Chondrocyte (in vitro differentiated cells): ENCODE measurements at places on chromosomes 12 and 14.

DNA sequence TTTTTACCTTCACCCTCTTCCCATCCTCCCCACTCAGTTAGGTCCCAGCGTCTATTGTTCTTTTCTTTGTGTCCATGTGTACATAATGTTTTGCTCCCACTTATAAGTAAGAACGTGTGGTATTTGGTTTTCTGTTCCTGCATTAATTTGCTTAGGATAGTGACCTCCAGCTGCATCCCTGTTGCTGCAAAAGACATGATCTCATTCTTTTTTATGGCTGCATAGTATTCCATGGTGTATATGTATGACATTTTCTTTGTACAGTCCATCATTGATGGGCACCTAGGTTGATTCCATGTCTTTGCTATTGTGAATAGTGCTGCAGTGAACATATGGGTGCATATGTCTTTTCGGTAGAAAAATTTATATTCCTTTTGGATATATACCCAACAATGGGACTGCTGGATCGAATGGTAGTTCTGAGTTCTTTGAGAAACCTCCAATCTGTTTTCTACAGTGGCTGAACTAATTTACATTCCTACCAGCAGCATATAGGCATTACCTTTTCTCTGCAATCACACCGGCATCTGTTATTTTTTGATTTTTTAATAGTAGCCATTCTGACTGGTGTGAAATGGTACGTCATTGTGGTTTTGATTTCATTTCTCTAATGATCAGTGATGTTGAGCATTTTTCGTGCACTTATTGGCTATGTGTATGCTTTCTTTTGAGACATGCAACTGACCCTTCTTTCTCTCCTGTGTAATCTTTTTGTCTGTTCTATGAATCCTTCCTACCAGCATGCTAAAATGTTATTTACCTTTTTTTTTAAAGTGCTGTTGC is 279.7 kb upstream of the AMIGO2 start:
- no peaks in the 10 kb centered on the region for H3K4me1 ChIP-seq
- DNase-seq: no peak
- H3K27ac ChIP-seq: no peak overlapping the region
- H3K36me3 ChIP-seq: no peaks in the 10 kb centered on the region

GRCh38 chr14:97381309-97381708 is 584.1 kb downstream of the VRK1 start:
- DNase-seq: no peak
- no peak overlapping the region for H3K27ac ChIP-seq
- H3K27me3 ChIP-seq: peaks cover 2% of the 10 kb centered on the region
- H3K36me3 ChIP-seq: no peaks in the 10 kb centered on the region

- H3K4me3 ChIP-seq: no peak overlapping the region
- H3K27ac ChIP-seq: no peak overlapping the region
- H3K27me3 ChIP-seq: no peaks in the 10 kb centered on the region
These were observed 141.4 kb downstream of the CRADD start for GRCh38 chr12:93818488-93819049.

- DNase-seq: no peak
- peaks cover 5% of the 10 kb centered on the region for H3K4me1 ChIP-seq
- no peak overlapping the region for H3K27ac ChIP-seq
- H3K36me3 ChIP-seq: peaks cover 3% of the 10 kb centered on the region
- H3K4me3 ChIP-seq: no peak overlapping the region
These were observed 46.3 kb downstream of the PPHLN1 start for GRCh38 chr12:42372154-42372791.

DNA sequence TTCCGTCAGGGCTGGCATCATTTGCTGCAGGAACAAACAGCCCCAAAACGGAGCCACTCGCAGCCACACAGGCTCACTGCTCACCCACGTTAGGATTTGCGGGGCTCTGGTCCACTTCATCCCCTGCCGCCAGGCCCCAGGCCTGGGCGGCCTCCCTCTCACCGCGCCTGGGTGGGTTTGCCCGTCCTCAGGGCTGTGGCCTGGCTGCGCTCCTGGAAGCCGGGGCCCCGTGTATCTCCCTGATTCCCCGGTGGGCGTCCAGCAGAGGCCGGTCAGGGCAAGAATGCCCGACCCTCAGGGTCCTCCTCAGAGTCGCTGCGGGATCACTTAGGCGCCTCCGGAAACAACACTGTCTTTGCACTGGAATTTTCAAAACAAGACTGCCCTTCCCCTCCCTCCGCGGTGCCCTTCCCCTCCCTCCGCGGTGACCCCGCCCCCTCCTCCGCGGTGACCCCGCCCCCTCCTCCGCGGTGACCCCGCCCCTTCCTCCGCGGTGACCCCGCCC is 15.7 kb upstream of the FBRSL1 start:
- H3K4me3 ChIP-seq: no peak overlapping the region
- H3K27me3 ChIP-seq: peaks cover 15% of the 10 kb centered on the region
- no peaks in the 10 kb centered on the region for H3K36me3 ChIP-seq
- H3K27ac ChIP-seq: no peak overlapping the region
- H3K4me1 ChIP-seq: no peaks in the 10 kb centered on the region

DNA sequence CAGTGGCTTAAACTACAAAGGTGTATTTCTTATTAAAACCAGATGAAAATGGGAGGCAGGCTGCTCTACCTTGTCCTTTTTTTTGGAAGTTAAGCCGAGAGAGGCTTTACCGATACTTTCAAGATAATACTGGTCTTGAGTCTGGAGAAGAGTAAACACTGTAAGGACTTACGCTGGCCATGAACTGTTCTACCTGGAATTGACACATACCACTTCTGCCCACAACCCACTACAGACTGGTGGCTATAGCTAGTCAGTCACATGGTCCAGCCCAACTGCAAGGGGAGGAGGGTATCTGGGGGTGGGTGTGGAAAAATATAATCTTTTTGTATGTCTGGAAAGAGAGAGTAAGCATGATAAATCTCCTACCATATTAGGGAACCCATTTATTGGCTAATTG is 4.4 kb upstream of the FUT8 start:
- no peak overlapping the region for H3K27ac ChIP-seq
- no peak for DNase-seq
- peaks cover 8% of the 10 kb centered on the region for H3K4me1 ChIP-seq

DNA sequence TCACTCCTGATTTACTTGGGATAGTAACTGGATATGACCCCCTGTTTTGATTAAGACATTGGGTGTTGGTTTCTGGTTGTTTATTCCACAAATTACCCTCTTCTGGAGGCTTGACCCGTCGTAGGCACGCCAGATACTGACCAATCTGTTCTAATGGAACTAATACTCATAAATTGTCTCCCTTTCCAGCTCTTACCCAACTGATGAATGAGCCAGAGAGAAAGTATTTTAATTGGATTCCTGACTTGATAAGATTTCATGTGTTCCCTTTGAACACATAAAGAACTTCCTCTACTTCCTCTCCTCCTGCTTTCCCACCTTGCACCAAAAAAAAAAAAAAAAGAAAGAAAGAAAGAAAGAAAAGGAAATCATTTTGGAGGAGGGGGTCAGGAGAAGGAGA is 340.9 kb downstream of the PCNX1 start:
- H3K27ac ChIP-seq: no peak overlapping the region
- no peak for DNase-seq
- peaks cover 4% of the 10 kb centered on the region for H3K36me3 ChIP-seq
- no peak overlapping the region for H3K4me3 ChIP-seq
- no peaks in the 10 kb centered on the region for H3K27me3 ChIP-seq
- peaks cover 22% of the 10 kb centered on the region for H3K4me1 ChIP-seq

- no peak for DNase-seq
- peaks cover 10% of the 10 kb centered on the region for H3K4me1 ChIP-seq
- no peak overlapping the region for H3K4me3 ChIP-seq
- H3K27me3 ChIP-seq: no peaks in the 10 kb centered on the region
- peaks cover 19% of the 10 kb centered on the region for H3K36me3 ChIP-seq
- no peak overlapping the region for H3K27ac ChIP-seq
These were observed 18.6 kb upstream of the GARIN2 start for GRCh38 chr14:67170660-67171059.

DNA sequence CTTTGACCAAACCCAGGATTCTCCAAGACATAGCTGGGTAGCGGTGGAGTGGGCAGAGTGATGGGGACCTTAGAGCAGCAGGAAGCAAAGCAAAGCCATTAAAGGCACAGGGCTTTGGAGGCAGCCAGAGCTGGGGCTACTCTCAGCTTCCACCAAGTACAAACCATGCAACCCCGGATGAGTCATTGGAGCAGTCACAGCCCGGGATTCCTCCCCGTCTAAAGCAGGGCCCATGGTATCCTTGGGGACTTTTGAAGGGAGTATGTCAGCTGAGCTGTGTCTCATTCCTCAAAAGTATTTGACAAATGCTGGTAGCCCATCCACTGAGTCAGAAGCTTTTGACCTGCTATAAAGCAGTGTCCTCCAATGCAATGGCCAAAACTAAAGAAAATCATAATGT is 9.7 kb upstream of the IFI27 start:
- no peak overlapping the region for H3K4me3 ChIP-seq
- H3K27me3 ChIP-seq: no peaks in the 10 kb centered on the region
- DNase-seq: no peak
- peaks cover 20% of the 10 kb centered on the region for H3K4me1 ChIP-seq

- H3K27me3 ChIP-seq: peaks cover 2% of the 10 kb centered on the region
- H3K36me3 ChIP-seq: no peaks in the 10 kb centered on the region
- H3K27ac ChIP-seq: no peak overlapping the region
- H3K4me1 ChIP-seq: no peaks in the 10 kb centered on the region
- no peak overlapping the region for H3K4me3 ChIP-seq
These were observed 27.4 kb upstream of the PTHLH start for GRCh38 chr12:27999970-28000369.

GRCh38 chr12:108568338-108569154 is 6.2 kb downstream of the ISCU start:
- DNase-seq: no peak
- peaks cover 31% of the 10 kb centered on the region for H3K4me1 ChIP-seq
- H3K4me3 ChIP-seq: no peak overlapping the region
- H3K27me3 ChIP-seq: no peaks in the 10 kb centered on the region
- H3K36me3 ChIP-seq: peaks cover 31% of the 10 kb centered on the region
